ENCODE measurements at places on chromosomes 2 and 18.

DNA sequence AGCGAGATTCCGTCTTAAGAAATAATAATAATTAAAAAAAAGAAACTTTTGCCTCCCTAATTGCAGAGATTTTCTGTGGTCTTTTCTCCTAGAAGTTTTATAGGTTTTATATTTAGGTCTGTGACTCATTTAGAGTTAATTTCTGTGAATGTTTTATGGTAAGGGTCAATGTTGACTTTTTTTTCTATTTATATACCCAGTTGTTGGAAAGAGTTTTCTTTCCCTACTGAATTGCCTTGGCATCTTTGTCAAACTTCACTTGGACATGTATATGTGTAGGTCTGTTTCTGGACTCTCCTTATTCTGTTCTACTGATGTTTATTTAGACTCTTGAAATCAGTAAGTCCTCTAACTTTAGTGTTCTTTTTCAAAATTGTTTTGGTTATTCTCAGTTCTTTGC lies 5.5 kb downstream of the ZNF512 start:
- DNase-seq: no peak

DNA sequence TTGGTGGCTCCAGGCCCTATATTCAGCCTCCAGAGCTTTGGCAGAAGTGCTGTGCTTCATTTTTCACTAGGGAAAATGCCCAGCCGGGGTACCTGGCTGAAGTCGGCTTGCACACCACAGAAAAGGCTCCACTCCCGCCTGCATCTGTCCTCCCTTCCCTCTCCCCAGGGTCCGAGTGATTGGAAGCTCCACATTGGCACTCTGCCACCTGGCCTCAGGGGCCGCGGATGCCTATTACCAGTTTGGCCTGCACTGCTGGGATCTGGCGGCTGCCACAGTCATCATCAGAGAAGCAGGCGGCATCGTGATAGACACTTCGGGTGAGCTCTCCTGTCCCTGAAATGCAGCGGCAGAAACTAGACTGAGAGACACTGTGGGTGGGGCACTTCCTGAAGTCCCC lies 47.4 kb downstream of the IMPA2 start:
- no peak for DNase-seq

DNA sequence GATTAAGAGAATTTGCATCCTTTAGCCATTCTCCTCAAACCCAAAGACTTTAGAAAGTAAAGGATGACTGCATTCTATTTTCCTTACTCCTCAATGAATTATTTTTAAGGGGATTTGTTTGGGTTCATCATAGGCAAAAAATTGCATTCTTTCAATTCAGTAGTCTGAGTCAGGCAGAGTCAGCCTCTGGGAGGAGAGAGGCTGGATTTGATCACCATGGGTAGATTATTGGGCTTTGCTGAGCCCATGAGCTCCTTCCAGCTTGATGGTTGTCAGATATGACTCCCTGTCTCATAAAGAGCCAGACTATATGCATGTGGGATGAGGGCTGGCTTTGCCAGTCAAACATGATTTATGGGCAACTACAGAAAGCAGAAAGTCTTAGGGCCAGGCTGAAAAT lies 101.2 kb downstream of the KCNS3 start:
- no peak for DNase-seq

DNA sequence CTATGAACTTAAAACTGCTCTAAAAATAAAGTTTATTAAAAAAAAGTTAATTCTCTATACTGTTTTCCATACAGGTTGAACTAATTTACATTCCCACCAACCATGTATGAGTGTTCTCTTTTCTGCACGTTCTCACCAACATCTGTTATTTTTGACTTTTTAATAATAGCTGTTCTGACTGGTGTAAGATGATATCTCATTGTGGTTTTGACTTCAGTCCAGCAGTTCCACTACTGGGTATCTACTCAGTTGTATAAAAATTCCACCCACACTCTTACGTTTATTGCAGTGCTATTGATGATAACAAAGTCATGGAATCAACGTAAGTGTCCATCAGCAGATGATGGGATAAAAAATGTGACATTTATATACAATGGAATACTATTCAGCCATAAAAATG lies 33.7 kb downstream of the SPAG16 start:
- DNase-seq: no peak

- no peak for DNase-seq
Measured at GRCh38 chr2:122851161-122851560, 1095.7 kb downstream of the TSN start.

DNA sequence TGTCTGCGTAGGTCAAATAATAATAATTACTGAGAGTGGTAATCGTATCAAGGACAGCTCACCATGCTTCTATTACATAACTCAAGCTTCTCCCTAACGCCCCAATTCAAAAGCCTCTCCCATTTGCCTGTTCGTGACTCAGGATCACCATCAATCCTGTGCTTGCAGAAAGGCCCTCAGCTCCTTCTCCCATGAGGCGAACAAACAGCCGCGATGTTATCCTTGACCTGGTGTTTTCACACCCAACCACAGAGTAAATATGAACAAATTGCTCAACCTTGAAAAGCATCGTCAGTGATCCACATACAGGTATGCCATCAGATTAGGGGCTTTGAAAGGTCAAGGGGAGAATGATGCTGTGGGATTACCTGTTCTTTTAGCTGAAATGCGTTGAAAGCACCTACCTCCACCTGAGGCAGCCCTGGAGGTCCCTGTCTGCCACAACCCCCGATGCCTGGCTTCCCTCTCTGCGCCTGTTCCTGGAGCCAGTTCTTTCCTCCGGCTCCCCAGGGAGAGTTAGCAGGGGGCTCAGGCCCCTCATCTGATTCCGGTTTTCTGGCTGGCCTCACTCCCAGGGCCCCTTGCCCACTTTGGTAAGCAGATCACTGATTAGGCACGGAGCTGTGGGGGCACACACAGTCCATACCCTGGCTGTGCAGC lies 39.1 kb upstream of the ODC1 start:
- DNase-seq: peak; percentile 44

DNA sequence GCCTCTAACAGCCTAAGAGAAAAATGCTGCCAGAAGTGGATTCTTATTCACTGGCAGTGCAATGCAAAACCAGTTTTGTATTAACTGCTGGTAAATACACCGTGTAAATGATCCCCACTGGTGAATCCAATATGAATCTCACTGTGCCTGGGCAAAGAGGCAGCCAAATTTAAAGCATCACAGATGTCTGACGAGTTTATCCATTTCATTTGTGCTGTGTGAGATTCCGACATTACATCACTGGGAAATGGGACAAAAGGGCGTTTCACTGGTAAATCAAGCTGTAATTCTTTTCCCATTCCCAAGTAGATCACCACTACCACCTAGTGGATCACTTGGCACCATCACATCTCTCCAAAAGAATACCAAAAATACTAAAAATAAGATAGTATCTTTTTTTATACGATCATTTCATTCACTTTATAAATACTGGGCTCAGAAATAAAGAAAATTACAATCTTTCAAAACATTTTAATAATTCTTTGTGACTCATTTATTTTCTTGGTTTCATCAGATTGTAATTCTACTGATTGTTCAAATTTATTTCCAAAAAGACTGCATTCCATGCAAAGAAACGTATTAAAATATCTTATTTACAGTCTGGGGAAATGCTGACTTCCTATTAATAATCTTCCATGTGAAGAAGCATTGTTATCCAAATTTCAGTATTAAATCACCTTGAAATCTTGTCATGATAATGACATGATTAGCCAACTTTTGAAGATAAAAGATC lies 125.6 kb downstream of the GRB14 start:
- no peak for DNase-seq

GRCh38 chr2:41782306-41783158 lies 265.3 kb upstream of the PKDCC start:
- DNase-seq: no peak

DNA sequence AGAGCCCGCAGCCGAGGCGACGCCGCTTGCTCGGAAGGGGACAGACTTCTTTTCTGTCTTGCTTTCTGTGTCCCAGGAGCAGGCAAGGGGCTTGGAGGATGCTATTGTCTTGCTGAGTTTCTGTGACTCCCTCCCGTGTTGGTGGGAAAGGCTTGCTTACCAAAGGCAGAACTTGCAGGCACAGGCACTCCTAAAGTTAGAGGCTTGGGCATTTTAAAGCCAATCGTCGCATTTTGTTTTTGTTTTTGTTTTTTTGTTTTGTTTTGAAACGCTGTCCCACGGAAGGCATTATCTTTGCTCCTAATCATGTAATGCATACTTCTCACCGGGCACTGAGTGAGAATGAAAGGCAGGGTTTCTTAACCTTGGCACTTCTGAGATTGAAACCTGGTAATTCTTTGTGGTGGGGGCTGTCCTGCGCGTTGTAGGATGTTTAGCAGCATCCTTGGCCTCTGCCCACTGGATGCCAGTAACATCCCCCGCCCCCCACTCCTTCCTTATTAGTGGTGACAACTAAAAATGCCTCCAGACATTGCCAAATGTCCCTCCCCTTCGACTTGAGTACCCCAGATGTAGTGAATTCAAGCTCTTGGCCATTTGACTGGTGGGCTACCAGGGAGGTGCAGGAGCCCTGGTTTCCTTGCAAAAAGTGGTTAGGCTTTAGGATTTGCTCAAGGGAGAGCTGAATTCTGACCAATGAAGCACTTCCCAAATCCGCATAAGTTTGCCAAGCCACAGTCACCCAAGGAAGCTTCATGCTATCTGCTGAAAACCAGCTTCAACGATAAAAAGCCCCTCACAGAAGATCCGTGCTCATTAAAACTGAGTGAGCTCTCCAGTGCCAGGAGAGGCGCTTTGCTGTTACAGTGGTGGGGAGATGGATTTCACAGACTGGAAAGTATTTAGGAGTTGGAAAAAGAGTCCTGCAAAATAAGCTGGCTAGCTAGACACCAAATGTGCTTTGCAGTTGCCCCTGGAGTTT lies 1.2 kb downstream of the ANTXR1 start:
- DNase-seq: no peak

DNA sequence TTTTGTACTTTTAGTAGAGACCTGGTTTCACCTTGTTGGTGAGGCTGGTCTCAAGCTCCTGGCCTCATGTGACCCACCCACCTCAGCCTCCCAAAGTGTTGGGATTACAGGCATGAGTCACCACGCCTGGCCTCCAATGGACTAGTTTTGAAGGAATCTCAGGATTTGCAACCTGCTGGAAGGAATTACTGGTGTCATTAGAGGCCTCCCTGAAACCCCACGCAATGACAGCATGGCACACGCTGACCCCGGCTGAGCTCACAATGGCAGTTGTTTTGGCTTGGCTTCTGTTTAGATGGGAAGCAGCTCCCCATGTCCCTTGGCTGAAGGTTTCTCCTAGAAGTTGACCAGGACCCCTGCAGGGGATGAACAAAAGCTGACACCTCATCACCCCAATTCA lies 23.1 kb upstream of the COPS8 start:
- DNase-seq: peak; percentile 88

GRCh38 chr2:232230560-232230959 lies 148.0 kb upstream of the ALPP start:
- peak; percentile 67 for DNase-seq

GRCh38 chr2:460861-461260 lies 173.0 kb upstream of the ALKAL2 start:
- DNase-seq: no peak

GRCh38 chr18:45874491-45875184 lies 49.2 kb downstream of the SIGLEC15 start:
- DNase-seq: no peak

GRCh38 chr2:160223560-160223959 lies 23.5 kb upstream of the ITGB6 start:
- DNase-seq: no peak

- DNase-seq: no peak
Measured at GRCh38 chr2:84882414-84882738, 1.5 kb upstream of the TRABD2A start.

GRCh38 chr2:30427606-30428347 lies 19.3 kb upstream of the LCLAT1 start:
- no peak for DNase-seq

DNA sequence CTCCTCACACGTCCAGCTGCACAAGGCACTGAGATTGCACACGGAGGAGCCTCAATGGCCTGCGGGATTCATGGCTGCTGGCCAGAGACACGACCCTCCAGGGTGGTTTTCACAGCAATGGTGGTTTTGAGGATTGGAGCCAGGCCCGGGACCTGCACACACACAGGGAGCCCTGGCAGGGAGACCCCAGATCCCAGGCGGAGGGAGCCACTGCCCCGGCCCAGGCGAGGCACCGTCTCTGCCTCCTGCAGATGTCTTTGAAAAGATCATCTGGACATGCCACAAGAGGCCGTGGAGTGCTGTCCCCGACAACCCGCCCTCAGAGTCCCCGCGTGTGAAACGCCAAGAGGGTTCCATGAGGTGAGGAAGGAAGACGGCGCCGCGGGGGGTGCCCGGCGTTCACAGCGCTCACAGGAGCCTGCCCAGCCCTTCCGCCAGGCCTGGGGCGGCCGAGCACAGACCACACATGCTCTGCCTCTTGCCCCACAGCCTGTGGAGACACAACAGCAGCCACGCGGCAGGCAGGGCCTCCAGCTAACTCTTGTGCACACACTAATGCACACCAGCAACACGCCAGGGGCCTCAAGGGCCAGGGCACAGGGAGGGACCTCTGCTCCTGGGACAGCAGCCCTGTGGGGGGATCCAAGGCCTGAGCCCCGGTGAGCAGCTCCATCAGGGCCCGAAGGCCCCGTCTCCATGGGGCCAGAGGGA lies 72.8 kb upstream of the CTDP1 start:
- DNase-seq: no peak

DNA sequence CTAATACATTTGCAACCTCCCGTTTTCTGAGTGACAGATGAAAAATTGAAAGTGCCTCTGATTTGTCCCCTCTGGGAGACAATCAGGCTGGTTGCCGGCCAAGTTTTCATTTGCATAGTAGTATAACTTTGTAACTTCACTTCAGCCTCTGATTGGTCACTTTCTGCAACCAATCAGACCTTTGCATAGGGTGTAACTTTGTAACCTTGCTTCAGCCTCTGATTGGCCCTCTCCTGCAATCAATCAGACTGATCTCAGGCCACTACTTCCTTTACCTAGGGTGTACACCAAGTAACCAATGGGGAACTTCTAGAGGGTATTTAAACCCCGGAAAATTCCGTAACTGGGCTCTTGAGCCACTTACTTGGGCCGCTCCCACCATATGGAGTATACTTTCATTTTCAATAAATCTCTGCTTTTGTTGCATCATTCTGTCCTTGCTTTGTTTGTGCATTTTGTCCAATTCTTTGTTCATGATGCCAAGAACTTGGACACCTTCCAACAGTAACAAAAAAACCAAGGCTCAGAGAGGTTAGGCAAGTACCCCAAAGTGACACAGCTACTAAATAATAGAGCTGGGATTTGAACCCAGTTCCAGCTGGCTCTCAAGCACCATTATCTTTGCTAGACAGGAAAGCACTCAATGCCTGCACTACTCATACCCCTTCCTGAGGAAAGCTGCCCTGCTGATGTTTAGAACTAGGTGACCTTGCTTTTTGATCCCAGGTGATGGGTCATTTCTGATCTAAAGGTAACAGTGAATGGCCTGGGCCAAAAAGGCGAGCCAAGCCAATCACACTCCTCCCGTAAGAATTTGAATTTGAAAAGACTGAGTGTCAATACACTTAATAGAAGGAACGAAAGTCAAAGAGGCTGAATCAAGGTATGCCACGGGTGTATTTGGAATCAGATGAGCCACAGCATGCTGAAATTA lies 10.9 kb upstream of the MYOM1 start:
- no peak for DNase-seq

- DNase-seq: no peak
Measured at GRCh38 chr18:73286584-73286983, 418.8 kb upstream of the NETO1 start.

GRCh38 chr18:52451256-52451655 lies 111.3 kb downstream of the DCC start:
- peak; percentile 55 for DNase-seq

GRCh38 chr2:156294945-156295580 lies 37.5 kb downstream of the NR4A2 start:
- no peak for DNase-seq

GRCh38 chr2:241458687-241459086 lies 49.7 kb downstream of the STK25 start:
- no peak for DNase-seq

GRCh38 chr18:75231053-75231406 lies 20.4 kb downstream of the TSHZ1 start:
- DNase-seq: no peak

All from islet precursor cell (in vitro differentiated cells).